ENCODE measurements at places on chromosomes 2 and 18. TPM values are rescaled to one million over a fixed set of nuclear protein-coding genes. Genes with fewer than 3 reads are reported as not detected.
A peak's percentile ranks its signal among the peaks of the same experiment; 100 is the strongest.

DNA sequence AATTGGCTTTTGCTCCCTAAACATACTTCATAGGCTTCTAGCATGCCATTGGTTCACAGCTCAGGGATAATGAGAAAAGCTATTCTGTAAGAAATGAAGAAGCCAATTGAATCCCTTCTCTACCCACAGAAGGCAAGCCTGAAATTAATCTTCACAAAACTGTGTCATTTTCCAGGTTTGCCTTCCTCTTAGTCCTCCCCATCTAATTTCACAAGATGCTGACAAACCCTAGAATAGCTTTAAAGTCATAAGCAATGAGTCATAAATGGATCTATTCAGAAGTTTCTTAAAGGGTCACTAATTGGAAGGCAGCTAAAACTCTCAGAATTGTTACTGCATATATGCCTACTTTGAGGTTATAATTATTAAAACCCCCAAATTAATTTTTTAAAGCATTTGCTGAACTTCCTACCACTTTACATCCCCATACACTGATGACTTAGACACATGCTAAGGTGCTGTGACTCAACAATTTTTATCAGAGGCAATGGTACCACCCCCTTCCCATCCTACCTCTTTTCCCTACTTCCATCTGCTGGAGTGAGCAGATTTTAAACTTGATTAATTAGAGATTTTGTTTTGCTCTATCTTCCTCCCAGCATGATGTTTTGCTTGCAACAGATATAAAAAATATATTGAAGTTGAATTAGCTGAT is 51.3 kb upstream of the NABP1 start:
- peak; percentile 25 for DNase-seq

DNA sequence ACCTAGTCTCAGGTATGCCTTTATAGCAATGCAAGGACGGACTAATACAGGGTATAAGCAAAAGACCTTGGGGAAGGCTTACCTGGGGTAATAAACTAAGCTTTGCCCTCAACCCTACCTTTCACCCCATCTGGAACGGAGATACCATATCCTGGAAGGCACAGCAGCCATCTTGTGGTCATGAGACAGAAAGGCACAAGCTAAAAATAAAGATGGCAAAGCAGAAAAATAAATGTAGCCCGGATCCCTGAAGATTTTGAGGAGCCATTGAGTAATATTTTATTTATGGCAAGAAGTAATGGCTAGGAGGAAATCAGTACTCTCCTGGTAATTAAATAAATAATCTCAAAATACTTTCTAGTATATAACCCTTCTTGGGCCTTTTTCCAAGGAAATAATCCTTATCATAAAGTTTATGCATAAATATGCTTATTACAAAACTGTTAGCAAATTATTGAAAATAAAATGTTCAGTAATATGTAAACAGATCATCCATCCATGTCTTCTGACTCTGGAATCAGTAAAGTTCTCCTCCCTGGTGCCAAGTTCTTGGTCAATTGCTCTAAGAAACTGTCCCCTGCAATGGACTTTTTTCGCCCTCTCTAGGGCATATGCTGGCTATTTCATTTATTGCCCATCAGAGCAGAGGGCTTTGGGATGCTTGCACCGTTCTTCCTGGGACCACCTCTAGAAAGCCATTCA is 198.7 kb downstream of the SPP2 start:
- peak; percentile 48 for DNase-seq

- DNase-seq = no peak
These were observed 29.0 kb downstream of the RPL37A start for GRCh38 chr2:216527600-216527999.

DNA sequence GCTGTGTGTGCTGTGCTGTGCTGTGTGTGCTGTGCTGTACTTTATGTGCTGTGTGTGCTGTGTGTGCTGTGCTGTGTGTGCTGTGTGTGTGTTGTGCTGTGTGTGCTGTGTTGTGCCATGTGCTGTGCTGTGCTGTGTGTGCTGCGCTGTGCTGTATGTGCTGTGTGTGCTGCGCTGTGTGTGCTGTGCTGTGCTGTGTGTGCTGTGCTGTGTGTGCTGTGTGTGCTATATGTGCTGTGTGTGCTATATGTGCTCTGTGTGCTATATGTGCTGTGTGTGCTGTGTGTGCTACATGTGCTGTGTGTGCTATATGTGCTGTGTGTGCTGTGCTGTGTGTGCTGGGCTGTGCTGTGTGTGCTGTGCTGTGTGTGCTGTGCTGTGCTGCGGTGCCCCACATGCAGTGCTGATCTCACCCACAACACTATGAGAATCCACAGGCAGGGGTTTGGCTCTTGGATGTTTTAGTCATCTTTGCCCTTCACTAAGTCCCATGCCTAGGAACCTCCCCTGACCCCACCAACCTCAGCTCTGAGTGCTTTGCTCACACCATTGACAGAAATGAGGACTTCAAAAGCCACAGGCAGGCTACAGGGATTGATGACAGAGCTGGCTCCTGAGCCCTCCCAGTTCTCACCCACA is 30.5 kb upstream of the MAL start:
- no peak for DNase-seq

- DNase-seq = no peak
These were observed 53.9 kb upstream of the RAB6D start for GRCh38 chr2:131417886-131418285.

DNA sequence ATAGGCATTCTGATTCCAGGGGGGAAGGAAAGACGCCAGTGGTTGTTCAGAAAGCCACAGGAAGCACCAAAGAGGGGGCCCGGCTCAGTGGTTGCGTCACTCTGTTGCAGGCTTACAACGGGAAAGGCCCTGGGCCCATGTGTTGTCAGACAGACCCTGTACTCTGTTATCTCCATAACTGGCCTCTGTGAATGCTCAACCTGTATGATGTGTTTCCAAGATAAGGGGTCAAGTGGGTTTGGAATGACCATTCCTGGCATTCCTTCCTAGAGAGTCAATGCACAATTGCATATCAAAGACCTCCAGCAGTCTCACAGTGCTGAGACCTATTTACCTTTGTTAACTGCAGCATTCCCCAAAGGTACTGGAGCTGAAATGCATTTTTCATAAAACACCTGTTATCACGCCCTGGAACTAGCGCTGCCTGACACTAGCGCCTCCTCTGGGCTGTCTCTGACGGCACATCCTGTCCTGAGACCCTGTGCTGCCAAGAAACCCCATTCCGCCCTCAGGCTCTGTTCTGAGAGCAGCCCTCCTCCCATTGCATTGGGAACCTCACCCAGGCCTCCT is 13.2 kb upstream of the LRRFIP1 start:
- DNase-seq = no peak

- no peak for DNase-seq
These were observed 79.8 kb upstream of the LRPPRC start for GRCh38 chr2:44075541-44075940.

DNA sequence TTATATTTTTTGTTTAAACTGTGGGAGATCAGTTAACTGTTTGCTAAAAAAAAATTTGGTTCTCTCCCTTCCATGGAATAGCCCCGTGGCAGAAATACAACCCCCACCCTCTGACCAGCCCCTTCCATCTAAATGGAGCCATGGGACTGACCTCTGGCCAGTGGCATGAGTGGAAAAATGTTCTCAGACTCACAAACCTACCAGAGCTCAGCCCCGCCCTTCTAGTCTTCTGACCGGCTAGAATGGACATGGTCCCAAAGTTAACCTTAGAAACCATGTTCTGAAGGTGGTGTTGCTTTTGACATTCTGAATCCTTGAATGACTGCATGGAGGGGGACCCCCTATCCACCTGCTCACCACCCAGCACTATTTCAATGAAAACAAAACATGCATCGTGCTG is 1.3 kb upstream of the CHRNA1 start:
- DNase-seq = no peak

DNA sequence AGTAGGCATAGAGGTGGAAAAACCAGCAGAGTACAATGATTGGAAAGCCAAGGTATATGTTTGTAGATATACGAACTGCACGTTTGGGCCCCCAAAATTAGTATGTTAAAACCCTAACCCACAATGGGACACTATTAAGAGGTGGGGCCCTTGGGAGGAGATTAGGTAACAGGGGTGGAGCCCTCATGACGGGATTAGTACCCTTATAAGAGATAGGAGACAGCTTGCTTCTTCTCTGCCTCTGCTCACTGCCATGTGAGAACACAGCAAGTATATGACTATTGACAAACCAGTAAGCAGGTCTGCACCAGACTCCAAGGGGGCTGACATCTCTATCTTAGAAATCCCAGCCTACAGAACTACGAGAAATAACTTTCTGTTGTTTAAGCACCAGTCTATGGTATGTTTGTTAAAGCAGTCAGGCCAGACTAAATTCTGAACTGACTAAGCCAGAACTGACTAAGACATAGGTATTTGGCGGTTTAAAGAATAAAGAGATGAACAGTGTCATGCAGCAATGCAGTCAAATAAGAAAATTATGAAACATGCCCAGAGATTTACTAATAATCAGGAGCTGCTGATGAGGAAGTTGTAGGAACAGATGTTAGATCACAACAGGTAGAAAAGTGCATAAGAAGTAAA is 182.9 kb downstream of the DYM start:
- DNase-seq = no peak

GRCh38 chr18:3626929-3627458 is 177.0 kb downstream of the TGIF1 start:
- DNase-seq = no peak

DNA sequence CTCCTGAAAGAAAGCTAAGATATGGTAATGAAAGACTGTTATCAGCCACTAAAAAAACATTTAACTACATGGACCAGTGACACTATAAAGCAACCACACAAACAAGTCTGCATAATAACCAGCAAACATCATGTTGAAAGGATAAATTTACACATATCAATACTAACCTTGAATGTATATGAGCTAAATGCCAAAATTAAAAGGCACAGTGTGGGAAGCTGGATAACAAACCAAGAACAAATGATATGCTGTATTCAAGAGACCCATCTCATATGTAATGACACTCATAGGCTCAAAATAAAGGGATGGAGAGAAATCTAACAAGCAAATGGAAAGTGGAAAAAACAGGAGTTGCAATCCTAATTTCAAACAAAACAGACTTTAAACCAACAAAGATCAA is 213.1 kb upstream of the CDH2 start:
- no peak for DNase-seq

GRCh38 chr2:231383416-231384108 is 11.9 kb upstream of the B3GNT7 start:
- no peak for DNase-seq

GRCh38 chr18:7117390-7118355 is at the start of gene LAMA1:
TSS of gene LAMA1 (minus strand) at chr18:7117797. CDS start at chr18:7117720, 77 bp downstream.
- DNase-seq = no peak

GRCh38 chr2:190674966-190675650 is 26.2 kb downstream of the NAB1 start:
- DNase-seq = no peak

GRCh38 chr2:44524347-44524926 is 162.7 kb downstream of the CAMKMT start:
- DNase-seq = no peak

DNA sequence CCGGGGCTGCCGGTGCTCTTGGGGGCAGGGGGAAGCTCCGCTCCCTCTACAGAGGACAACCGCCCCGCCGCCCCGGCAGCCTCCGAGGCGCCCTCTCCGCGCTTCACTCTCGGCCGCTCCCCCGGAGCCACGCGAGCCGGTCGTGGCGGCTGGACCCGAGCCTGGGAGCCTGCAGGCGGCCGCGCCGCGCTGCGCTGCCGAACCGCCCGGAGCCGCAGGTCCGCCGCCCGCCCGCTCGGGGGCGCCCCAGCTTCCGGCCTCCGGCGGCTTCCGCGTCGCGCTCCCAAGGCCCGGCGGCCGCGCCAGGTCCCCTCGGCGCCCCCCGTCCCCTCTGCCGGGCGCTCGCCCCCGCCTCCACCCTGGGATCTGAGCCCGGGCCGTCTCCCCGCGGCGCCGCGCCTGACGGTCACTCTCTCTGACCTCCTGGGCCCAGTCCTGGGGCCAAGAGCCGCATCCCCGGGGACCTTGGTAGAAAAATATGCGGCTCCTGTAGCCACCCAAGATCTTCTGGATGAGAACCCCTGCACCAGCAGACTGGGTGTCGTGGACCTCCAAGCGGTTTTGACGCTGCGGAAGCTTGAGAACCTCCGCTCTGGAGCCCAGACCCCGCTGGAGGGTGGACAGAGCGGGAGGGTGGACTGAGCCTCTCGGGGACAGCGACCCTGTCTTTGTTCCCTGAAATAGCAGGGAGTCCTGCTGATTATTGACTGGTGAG is 44.3 kb downstream of the SERTAD2 start:
- DNase-seq = peak; percentile 93

GRCh38 chr18:56468396-56468795 is 170.0 kb downstream of the TXNL1 start:
- DNase-seq = no peak

- no peak for DNase-seq
These were observed 68.1 kb downstream of the OLA1 start for GRCh38 chr2:174180165-174180724.

Gene CCDC141
- total RNA-seq = 2.1 TPM

Gene GYPC
- total RNA-seq = 120 TPM

Gene KCNIP3
- total RNA-seq = 0.28 TPM

Gene TDRD15
- total RNA-seq = not detected

Gene GRP
- total RNA-seq = not detected

Gene DSG2
- total RNA-seq = 0.33 TPM

Gene TEX51
- not detected for total RNA-seq

Gene UGT1A10
- total RNA-seq = not detected

Gene SYT4
- total RNA-seq = not detected

Gene TANC1
- total RNA-seq = 0.33 TPM
